Activated CD4-positive, alpha-beta T cell treated with anti-CD3 and anti-CD28 coated beads, Interleukin-2, amount 10 ng/mL, durations not matched to agents 7 days and 5 days (primary cell): ENCODE measurements at places on chromosomes 5 and 9.

DNA sequence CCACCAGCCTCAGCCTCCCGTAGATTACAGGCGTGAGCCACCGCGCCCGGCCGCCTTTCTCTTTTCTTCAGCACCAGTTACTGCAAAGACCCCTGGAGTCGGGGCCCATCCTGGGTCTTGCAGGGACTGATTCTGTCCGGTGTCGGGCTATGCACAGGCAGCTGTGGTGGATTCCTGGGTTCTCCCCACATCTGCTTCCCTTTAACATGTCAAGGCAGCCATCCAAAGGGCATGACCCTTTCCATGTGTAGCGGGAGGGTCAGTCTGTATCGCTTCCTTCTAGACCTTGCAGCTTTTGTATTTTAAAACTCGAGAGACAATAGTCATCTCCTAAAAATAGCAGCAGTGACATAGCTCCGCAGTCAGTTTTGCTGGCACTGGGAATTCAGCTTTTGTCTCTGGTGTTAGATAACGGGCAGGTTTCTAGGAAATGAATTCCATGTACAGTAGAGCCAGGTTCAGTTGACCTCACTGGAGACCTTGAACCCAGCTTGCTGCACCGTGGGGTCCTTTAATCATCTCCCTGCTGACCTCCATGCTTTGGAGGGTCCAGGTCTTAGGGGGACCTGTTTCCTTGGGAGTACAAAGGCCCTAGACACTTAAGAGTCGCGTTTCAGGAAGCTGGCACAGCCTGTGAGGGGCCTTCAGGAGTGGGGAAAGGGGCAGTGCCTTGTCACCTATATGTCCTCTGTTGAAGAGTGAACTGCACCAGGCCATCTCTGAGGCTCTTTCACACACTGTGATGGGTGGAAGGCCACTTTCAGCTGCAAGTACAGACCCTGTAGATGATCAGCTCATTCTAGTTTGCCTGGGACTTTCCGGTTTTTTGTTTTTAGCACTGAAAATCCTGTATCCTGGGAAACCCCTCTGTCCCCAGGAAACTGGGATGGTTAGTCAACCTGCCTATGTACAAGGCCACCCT lies 13.8 kb downstream of the ANKRD33B start:
- no peak for DNase-seq

DNA sequence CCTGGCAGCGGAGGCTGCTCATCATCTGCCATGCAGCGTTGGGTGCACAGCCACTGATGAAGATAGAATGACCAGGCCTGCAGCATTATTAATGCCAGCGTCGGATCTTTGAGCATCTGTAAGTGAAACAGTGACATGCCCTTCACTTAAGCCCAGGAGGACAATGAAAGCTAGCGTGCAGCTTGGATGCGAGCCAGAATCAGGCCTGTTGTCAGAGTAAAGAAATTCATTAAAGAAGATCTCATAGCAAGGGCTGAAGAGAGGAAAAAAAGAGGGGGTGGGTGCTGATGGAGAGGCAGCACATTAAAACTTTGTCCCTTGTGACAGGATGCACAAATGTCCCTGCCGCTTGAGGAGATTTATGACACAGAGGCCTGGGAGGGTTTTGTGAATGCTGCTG lies 186.1 kb upstream of the MAST4 start:
- no peak for DNase-seq

- no peak for DNase-seq
These were observed 422.7 kb upstream of the PAPPA start for GRCh38 chr9:115730845-115731244.

- no peak for DNase-seq
These were observed 1016.4 kb upstream of the TYRP1 start for GRCh38 chr9:11676821-11677220.

- DNase-seq: no peak
These were observed 552.4 kb upstream of the DAB2 start for GRCh38 chr5:39977066-39977655.

DNA sequence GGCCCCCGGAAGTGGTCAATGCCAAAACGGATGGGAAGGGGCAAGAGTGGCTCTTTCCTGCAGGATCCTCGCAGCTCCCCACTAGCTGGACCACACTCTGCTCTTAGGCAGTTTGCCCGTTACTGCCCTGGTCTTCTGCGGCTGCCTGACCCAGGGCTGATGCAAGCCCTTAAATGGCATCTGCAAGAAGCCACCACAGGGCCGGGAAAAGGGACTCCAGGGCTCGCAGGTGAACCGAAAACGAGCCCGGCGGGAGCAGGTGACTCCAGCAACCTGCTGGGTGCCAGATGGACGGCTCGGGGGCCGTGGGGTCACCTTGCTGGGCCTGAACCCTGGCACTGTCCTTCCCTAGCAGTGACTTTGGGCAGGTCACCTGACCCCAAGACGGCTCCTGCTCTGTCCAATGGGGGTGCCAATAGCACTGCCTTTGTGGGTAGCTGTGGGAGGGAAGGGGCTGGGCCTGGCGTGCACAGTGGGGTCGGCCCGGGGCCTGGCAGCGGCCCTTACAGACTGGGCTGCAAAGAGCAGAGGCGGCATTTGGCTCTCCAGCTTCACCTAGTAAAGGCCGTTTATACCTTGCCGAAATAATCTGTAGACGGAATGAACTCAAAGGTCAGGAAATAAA lies 1.3 kb downstream of the TMEM250 start:
- DNase-seq: no peak
